Liver (tissue), 10 donors: ENCODE measurements at places on chromosomes 12 and 14.

- DNase-seq = no peak
Measured at GRCh38 chr14:44586910-44587309, 79.8 kb upstream of the FSCB start.

DNA sequence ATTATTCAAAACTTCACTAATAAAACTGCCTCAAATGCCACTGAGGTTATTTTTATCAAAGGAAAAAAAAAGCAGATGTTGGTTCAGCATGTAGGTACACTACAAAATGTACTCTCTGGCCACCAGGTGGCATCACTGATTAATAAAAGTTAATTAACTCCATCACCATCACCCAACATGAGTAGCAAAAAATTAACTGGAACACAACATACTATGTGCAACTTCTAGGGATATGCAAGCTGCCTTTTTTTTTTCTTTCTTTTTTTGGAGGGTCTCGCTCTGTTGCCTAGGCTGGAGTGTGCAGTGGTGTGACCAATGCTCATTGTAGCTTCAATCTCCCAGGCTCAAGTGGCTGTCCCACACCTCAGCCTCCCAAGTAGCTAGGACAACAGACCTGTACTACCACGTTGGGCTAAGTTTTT, 43.8 kb upstream of the NR2C1 start:
- peak; percentile 52 for DNase-seq

- DNase-seq = no peak
Measured at GRCh38 chr12:124213666-124214347, 81.1 kb upstream of the RFLNA start.

- DNase-seq = no peak
Measured at GRCh38 chr12:30850684-30851083, 75.9 kb upstream of the TSPAN11 start.

DNA sequence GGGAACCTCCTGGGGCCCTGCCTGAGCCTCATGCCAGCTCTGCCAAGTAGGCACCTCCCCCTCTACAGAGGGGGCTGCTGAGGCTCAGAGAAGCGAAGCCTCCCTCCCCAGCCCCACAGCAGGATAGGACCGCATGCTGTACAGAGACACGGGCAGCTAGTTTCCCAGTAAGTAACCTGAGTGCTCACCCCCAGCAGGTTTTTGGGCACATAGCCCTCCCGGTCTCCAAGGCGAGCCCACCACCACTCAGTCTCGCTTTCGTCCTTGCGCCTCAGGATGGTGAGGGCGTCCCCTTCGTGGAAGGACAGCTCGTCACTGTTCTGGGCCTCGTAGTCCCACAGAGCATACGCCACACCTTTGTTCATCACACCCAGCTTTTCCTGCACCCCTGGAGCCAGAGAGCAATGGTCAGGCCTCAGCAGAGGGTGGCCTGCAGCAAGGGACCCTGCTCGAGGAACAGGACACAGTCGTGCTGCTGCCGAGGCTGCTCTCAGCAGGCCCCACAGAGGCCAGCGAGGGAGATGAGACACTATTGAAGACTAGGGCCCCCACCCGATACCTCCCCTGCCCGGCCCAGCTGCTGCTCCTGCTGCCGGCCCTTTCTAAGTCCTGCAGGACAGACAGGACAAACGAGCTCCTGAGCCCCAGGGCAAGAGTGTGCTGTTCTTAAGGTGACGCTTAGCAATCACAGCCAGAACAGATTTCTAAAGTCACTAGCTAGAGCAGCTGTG, 20.4 kb downstream of the ZFYVE21 start:
- no peak for DNase-seq
